ENCODE measurements at places on chromosomes 11 and 22.

- no peak for DNase-seq
These were observed 110.7 kb downstream of the RPL27A start for GRCh38 chr11:8793114-8793777.

- no peak for DNase-seq
These were observed 3.7 kb upstream of the CLDN5 start for GRCh38 chr22:19527861-19528417.

- DNase-seq: peak; percentile 53
These were observed 29.7 kb downstream of the FAM83F start for GRCh38 chr22:40024201-40025061.

DNA sequence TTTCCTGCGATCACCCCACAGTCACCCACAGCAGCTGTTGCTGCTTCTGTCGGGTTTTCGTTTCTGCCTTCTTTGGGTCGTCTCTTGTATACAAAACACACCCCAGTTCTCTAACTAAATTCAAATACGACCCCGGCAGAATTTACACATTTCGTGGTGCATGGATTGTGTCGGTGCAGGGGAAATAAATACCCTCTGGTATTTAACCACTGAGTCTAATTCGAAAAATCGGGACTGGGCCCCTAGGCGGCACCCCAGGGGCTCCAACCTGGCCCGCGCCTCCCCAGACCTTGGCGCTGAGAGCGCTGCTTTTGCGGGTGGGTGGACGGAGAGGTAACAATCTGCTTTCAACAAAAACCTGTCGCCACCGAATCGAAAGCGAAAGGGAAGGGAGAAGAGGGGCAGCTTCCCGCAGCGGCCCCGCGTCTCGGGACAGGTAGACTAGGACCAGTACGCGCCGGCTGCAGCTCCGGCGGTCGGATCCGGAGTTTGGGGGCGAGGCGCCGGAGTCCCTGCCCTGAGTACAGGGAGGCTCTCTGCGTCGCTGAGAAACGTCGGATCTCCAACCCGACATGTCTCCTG is 4.4 kb downstream of the ALX4 start:
- no peak for DNase-seq

DNA sequence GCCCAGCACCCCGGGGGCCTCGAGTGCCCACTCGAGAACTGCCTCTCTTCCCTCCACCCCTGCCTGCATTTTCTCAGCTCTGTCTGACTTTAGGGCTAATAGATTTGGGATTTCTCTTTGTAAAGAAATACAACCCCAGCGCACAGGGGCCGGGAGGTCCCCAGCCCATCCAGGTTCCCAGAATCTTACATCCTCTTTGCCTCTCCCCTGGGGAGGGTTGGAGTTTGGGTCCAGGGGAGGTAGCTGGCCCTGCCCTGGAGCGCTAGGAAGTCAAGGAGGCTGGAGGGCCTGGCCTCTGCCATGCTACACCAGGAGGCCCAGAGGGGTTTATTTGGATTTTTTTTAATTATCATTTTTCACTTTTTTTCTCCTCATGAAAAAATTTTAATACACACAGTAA is 65.7 kb upstream of the LMO1 start:
- no peak for DNase-seq

- no peak for DNase-seq
These were observed 124.3 kb upstream of the TTC12 start for GRCh38 chr11:113189909-113190667.

Data from ovary (tissue), 10 donors.